ENCODE measurements at places on chromosomes 5 and 9.

- no peak for DNase-seq
Observed at GRCh38 chr5:26681861-26682260, 356.5 kb downstream of the CDH9 start.

DNA sequence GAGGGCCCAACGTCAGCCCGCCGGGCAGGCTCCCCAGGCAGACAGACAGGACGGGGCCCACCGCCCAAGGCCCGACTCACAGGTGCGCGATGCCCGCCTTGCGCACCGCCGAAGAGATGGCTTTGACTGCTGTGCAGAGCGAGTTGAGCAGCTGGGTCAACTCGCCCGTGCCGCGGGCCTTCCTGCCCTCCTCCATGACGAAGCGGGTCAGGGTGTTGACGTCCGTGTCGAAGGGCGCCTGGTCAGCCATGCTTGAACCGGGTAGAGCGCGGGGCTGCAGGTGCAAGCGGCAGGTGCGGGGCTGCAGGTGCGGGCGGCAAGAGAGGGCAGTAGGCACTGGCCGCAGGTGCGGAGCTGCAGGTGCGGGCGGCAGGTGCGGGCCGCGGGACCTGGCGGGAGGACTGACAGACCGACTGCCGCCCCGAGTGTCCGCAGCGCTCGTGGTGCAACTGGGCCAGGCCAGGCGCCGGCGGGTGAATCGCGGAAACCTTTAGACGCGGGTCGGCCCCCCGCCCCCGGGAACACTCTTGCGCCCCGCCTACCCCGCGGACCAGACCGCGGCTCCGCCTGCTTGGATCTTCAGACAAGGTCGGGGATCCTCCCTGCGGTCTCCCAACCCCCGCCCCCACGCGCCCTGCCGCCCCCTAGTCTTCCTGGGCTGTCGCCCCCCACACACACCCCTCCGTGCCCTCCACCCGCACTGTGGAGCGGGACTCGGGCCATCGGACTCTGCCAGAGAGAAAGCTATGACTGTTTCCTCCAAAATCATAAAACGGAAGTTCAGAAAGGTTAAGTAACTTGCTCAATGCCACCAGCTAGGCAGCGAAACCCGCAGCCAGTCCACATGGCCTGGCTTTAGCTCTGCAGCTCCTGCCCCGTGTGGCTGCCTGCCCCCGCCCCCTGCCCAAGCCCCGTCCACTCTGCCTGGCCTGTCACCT, at the start of gene FBP1:
Gene FBP1 (minus strand): TSS at position 458 of the 938 bp plus-strand sequence. CDS start 208 bp downstream, at position 250.
- no peak for DNase-seq

GRCh38 chr9:23682891-23683431, 143.1 kb downstream of the ELAVL2 start:
- no peak for DNase-seq

GRCh38 chr9:70403618-70404025, 10.8 kb downstream of the KLF9 start:
- DNase-seq = no peak

- no peak for DNase-seq
Observed at GRCh38 chr9:93531374-93531773, 45.0 kb upstream of the PHF2 start.

- DNase-seq = no peak
Observed at GRCh38 chr5:683551-684481, 9.3 kb downstream of the TPPP start.

- DNase-seq = no peak
Observed at GRCh38 chr9:115144706-115145105, 26.7 kb upstream of the TNC start.

- DNase-seq = no peak
Observed at GRCh38 chr9:14273696-14274121, 40.2 kb downstream of the NFIB start.

DNA sequence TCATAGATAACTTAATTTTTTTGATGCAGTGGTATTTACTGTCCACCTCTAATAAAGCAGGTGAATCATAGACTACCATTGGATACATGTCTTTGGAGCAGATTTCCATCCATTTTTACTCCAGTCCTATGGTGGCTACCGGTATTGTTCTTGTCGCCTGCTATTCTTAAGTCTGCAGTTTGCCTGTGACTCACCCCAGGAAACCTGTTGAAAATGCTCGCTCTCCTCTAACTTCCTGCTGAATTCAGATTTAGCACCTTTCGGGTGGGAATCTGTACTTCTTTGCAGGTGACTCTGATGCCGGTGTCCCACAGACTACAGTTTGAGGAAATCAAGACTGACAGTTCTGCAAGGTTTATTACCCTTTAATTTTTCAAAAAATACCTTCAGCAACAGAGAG, 58.8 kb upstream of the DHFR start:
- no peak for DNase-seq
